ENCODE measurements at places on chromosomes 6 and 20. TPM values are rescaled to one million over a fixed set of nuclear protein-coding genes. Genes with fewer than 3 reads are reported as not detected.

RMND1 gene
- 55.7 TPM for total RNA-seq

STX7 gene
- 43.8 TPM for total RNA-seq

TMEM244 gene
- total RNA-seq = not detected

EDN1 gene
- total RNA-seq = 0.88 TPM

RIN2 gene
- 55.7 TPM for total RNA-seq

MACROD2 gene
- total RNA-seq = 4.0 TPM

B3GAT2 gene
- under 0.01 TPM for total RNA-seq

ELOVL4 gene
- total RNA-seq = 6.8 TPM

ECHDC1 gene
- 67.0 TPM for total RNA-seq

DNA sequence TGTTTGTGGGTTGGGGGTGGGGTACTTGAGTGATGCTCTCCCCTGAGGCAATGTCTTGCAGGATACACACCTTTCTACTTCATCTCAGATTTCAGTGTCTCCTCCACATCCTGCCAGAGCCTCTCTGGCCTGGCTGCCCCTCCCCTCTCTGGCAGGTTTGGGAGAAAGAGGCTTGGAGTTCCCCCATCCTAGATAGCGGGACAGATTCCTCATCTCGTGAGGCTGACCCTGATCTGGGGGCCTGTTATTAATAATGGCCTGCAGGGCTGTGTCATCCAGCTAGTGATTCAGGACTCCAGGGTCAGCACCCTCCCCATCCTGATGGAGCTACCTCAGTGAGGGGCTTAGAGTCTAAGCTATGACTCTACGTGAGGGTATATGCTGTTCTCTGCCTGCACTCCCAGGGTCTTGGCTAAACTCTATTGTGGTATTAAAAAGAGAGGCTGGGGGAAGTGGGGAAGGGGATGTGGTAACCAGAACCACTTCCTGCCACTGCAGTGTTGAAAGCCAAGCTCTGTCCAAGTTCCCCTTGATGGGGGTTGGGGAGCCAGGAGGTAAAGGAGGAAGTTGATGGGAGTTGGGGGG is 3.7 kb upstream of the MMP9 start:
- DNase-seq = no peak

- DNase-seq = no peak
These were observed 24.6 kb upstream of the SYNE1 start for GRCh38 chr6:152661776-152662175.

DNA sequence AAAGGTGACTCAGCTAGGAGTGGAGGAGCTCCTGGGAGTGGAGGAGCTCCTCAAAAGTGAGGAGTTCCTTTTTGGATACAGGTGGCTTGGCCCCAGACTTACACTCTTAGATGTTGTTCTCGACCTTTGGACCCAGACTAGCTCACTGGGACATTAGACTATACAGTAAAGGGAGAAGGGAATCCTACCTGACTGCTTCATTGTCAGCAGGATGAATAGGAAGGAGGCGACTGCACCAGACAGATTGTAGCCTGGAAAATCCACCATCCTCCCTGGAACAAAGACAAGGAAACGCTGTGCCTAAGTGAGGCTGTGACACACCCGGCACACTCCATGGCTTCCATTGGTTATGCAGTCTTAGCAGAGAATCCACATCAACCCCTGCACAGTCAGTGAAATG is at the start of gene BTNL2:
BTNL2 (minus strand) TSS at position 325 of the 400 bp plus-strand sequence; CDS start at position 267, 58 bp downstream.
- DNase-seq = no peak

DNA sequence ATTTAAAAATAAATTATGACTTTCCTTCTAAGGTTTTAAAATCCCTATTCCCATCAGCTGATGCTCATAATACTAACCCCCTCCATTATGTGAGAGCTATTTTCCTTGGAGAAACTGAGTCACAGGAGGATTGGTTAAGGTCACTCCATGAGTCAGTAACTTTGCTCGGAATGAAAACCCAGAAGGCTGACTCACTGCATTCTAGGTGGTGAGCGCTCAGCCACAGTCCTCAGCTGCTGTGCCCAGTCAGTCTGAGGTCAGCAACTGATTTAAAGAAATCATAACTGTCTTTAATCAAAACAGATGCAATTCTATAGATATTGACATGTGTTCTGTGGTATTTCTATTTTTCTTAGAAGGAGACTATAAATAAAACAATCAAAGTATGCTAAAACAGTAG is 359.2 kb downstream of the GJA1 start:
- DNase-seq = peak; percentile 91

DNA sequence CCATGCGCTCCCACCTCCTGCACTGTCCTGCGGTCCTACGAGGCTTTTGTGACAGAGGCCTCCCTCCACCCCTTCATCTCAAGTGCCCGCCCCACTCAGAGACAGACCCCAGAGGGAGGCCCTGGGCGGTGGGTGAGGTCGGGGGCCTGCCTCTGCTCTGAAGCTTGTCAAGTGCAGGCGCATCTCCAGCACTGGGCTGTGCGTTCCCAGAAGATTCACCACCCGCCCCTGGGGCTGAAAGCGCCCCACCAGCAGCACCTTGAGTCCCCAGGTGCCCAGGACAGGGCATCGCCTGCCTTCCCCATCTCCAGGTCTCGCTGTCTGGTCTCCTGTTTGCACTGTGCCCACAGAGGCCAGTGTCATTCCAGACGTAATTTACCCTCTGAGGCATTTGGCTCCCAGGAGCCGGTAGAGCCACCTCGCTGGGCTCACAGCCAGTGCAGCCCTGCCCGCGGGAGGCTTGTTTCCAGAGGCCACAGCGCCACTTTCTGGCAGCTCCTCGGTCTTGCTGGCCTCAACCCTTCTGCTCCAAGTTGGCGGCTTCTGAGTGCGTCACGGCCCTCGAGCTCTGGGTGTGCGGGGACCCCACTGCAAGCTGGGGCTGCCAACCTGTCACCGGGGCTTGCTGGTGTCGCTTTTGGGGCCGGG is 191.1 kb downstream of the TAF4 start:
- DNase-seq = no peak

DNA sequence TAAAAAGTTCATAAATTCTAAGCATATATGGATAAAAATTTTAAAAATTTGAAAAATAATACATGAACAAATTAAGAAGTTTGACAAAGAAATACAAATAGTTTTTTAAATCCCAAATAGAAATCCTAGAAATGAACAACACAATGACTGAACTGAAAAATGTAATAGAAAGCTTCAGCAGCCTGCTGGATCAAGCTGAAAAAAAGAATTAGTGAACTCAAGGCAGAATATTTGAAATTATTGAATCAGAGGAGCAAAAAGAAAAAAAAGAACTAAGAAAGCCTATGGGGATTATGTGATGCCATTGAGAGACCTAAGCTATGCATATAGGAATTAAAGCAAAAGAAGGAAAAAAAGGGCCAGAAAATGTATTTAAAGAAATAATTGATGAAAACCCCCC is 39.9 kb upstream of the TFB1M start:
- DNase-seq = no peak

- no peak for DNase-seq
These were observed 201.9 kb downstream of the UBE3D start for GRCh38 chr6:82863781-82864180.

DNA sequence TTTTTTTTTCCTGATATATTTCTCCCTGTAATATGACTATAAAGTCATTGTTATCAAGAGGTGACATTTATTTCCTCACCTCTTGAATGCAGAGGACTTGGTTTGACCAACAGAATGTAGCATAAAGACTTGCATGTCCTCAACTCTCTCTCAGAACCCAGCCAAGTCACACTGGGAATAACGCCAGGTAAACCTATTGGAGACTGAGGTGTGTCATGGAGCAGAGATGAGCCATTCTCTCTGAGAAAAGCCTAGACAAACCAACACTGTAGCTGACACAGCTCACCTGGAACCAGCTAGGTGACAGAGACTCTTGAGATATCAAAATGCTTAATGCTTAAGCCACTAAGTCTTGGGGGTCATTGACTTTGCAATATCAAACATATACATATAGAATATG is 533.6 kb downstream of the HAO1 start:
- no peak for DNase-seq

DNA sequence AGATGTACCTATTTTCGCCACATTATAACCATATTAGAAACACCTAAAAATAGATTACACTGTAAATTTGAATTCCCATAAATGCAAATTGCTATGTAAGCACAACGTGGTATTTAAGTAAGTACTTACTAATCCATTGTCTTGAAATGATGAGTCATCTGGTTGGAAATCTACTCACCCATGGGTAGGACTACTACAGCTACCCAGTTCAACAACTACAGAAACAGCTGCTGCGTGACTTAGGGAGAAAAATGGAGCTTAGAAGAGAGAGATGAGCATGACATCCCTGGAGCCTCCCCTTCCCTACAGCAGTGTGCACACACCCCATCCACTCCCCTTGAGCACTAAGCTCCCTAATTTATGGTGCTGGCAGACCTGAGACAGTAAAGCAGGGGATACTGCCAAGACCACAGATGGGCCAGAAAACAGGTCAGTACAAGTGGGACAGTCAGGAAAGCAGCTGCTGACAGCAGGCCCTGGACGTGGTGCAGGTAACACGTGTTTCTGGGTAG is 26.9 kb downstream of the RRAGD start:
- DNase-seq = no peak

DNA sequence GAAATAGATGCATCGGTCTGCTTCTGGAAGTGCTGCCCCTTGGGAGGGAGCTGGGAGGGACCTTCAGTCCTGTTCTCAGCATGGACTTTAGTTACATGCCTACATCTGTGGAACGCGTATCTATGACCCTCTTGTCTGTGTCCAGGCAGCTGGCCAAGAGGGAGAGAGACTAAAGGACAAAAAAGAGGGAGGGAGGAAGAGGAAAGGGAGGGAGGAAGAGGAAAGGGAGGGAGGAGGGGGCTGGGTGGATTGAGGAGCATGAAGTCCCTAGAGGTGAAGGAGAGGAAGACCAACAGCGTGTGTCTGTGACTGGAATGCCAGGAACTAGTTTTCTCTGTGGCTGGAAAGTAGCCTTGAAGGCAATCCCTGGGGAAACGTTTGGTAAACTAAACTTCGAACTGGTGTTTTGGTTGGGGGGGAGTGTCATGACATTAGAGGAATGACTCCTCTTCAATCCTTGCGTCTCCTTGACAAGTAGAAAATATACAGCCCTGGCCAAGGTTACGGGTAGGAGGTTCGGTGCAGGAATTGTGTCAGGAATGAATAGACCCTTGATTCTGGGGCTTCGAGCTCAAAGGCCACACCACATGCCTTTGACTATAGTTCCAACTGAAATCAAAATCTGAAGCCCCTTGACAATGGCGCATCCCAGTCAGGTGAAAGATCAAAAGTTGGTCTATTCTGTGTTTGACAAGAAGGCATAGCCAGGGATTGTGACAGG is 52.0 kb upstream of the PLEKHG1 start:
- no peak for DNase-seq

DNA sequence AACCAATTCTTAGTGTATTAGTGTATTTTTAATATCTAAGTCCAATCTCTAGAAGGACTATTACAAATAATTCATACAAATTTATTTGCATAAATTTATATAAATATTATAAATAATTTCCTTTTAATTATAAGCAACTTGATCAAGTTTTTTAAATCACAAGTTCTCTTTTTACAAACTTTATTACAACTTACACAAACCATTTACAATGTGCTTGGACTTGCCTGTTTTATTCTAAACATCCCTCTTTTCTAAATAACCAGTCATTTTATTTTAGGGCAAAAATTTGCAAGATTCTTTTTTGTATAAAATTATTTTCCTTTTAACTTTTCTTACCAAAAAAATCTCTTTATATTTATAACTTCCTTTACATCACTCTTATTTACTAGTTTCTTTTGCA is 83.5 kb upstream of the SYNCRIP start:
- no peak for DNase-seq

- DNase-seq = no peak
These were observed 80.0 kb upstream of the TNFAIP3 start for GRCh38 chr6:137787016-137787415.

GRCh38 chr20:49361862-49362660 is 84.2 kb upstream of the ZNFX1 start:
- DNase-seq = no peak

- DNase-seq = peak; percentile 91
These were observed 5.3 kb upstream of the MOG start for GRCh38 chr6:29651413-29652197.

DNA sequence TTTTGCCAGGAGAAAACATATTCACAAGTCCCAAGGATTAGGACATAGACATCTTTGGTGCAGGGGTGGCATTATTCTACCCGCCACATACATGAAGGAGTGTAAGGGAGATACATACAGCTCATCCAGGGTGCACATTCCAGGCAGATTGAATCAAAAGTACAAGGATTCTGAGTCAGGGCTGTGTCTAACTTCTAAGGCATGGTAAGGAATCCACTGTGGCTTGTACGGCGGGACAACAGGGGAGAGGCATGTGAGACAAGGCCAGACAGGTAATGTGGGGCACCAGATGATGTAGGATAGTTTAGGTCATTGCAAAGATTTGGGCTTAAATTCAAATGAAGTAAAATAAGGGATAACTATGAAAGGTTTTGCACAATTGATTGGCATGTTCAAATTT is 780.9 kb downstream of the C6orf118 start:
- no peak for DNase-seq

DNA sequence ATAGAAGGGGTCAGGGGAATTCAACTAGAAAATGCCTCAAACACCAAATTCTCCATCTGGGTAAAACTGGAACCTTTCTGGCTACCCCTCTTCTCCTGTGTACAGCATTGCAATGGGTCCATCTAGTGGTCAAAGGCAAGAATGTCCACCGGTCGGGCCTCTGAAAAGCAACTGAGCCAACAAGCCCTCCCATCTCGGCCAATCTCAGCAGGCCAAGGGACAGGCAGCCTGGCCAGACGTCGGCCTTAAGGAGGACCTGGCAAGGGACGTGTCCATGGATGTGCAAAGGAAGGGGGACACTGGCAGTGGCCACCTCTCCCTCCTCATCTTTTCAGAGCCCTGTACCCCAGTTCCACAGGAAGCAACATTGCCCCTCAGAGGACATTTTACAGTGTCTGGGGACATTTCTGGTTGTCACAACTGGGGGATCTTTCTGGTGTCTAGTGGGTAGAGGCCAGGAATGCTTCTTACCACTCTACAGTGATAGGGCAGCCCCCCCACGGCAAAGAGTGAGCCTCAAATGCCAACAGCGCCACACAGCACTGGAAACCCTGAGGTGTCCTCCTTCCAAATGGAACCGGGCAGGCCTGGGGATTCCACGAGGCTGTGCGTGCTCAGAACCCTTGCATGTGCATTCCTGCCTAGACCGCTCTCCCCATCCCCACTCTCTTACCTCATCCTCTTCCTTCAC is 99.8 kb upstream of the FOXA2 start:
- peak; percentile 90 for DNase-seq

DNA sequence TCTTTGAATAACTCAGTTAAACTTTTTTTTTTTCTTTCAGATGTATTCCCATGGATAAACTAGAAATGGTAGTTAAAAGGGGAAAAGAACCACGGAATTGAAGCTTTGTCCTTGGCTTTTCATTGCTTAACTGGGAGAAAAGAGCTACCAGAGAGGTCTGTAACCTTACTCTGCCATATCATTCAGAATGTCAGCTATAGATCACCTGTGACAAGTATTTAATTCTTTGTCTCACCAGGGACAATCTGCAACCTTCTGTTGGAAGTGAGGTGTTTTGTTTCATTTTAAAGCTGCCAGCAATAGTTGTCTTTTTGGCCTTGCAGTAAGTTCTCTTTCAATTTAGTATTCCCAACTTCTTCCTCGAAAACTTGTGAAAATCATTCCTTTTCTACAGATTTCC is 618.4 kb downstream of the FRK start:
- no peak for DNase-seq

GRCh38 chr6:41331401-41332150 is 3.8 kb upstream of the NCR2 start:
- peak; percentile 39 for DNase-seq

- DNase-seq = peak; percentile 22
These were observed 30.1 kb upstream of the SLC16A10 start for GRCh38 chr6:111057074-111057752.

- peak; percentile 69 for DNase-seq
These were observed 8.9 kb downstream of the CYP21A2 start for GRCh38 chr6:32047084-32047478.

GRCh38 chr6:29653452-29654038 is 3.3 kb upstream of the MOG start:
- peak; percentile 91 for DNase-seq
